Stimulated activated CD4-positive, alpha-beta T cell treated with anti-CD3 and anti-CD28 coated beads, Interleukin-12 subunit alpha, Interleukin-12 subunit beta, amount 100 ng/mL, for 24 hours (primary cell): ENCODE measurements at places on chromosomes 16 and 17.

- DNase-seq: no peak
Observed at GRCh38 chr16:10613785-10614485, 33.5 kb upstream of the EMP2 start.

GRCh38 chr17:2828397-2829038, 32.3 kb downstream of the RAP1GAP2 start:
- peak; percentile 58 for DNase-seq

DNA sequence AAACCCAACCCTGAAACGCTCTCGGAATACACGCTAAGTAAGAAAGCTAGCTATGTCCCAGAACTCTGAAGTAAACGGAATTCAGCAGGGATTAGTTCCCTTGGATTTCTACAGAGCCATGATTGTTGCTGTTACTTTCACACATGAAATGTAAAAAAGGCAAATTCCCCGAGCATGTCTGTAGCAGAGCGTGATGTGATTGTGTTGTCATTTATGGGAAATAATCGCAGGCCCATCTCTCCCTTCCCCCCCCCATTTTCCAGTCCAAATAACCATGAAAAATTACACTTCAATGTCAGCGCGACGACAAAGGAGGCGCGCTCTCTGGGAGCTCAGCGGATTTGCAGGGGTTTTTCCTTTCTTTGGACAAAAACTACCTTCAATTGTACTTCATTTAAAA, 209.0 kb downstream of the ZFHX3 start:
- DNase-seq: no peak

- no peak for DNase-seq
Observed at GRCh38 chr17:78669975-78670518, 92.9 kb upstream of the DNAH17 start.

GRCh38 chr17:34024806-34025551, 230.1 kb upstream of the CCL2 start:
- no peak for DNase-seq

GRCh38 chr16:64035337-64035736, 1086.5 kb downstream of the CDH11 start:
- DNase-seq: no peak

- DNase-seq: no peak
Observed at GRCh38 chr16:88804173-88804551, 573 bp downstream of the CDT1 start.

- DNase-seq: no peak
Observed at GRCh38 chr17:62935523-62935922, 30.5 kb upstream of the TANC2 start.

GRCh38 chr16:86029131-86029741, 130.3 kb downstream of the IRF8 start:
- DNase-seq: no peak

DNA sequence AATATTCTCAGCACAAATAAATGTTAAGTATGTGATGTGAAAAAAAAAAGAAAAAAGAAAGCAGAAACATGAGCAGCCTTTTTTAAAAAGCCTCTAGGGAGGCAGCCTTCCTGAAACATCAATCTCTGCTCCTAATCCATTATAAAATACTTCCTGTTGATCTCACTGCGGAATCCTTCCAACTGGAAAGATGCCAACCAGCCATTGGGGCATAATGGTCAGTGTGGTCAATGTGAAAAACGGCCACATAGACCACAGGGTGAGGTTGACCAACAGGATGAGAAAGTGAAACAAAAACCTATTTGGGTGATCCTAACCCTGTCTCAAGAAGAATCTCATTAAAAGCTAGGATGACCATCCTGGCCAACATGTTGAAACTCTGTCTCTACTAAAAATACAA, 26.1 kb upstream of the ABCA8 start:
- DNase-seq: no peak

DNA sequence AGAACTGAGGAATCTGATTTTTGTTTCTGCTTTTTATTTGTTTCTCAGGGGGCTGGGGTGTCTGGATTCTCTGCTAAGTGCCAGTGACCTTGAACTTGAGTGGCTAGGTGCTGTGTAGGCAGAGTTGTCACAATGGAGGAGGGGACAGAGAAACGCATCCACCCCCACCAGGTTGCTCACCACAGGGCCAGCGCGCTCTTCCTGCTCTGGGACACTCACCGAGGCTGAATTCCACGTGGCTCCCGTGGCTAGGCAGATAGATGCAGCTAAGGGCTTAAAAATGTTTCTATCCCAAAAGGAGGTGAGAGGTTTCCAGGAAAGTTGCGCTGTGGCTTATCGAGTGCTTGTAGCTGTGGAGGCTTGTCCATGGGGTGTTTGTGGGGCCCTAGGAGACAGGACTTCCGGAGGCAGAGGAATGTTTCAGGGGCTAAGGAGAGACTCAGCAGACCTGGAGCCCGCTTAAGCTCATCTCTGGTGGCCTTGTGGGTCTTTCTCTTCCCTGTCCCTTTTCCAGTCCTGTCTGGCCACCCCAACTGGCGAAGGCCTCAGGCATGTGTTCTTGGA, 36.8 kb downstream of the ADCY7 start:
- no peak for DNase-seq

GRCh38 chr17:21212826-21213637, 929 bp downstream of the TMEM11 start:
- no peak for DNase-seq

DNA sequence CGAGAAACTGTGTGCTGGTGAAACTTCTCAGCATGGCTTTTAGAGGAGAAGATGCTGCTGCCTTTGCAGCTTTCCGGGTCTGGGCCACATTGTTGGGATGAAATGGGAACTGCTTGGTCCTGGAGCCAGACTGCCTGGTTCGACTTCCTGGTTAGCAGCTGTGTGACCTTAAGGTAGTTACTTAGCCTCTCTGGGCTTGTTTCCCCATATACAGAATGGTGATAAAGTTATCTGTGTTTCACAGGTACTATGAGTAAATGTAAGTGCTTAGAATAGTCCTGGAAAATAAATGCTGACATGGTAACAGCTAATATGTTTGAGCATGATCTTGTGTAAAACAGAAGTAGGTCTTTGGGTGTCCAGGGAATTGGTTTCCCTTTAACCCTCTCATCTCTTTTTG, 26.3 kb downstream of the AKAP1 start:
- no peak for DNase-seq

DNA sequence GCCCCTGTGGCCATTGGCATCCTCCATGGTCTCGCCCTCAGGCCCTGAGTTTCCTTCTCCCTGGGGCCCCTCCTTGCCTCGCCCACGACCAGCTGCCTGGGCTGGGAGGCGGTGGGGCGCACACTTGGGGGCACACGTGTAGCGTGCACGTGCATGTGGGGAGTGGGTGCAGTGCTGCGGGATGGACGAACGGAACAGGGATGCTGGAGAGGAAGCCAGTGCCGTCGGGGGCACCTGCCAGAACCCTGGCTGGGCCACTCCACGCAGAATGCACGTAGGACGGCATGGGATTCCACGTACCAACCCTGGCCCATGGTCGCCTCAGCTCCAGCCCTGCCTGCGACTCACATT, 80.4 kb downstream of the KLHDC4 start:
- DNase-seq: no peak
